Activated T-cell treated with anti-CD3 and anti-CD28 coated beads, Interleukin-2, amount 50 U/mL, for 48 hours (primary cell): ENCODE measurements at places on chromosomes 13 and 19.
A peak's percentile ranks its signal among the peaks of the same experiment; 100 is the strongest.

GRCh38 chr13:45595965-45596364 lies 19.6 kb downstream of the ERICH6B start:
- no peak for DNase-seq

GRCh38 chr13:75492389-75492788 lies 10.4 kb upstream of the TBC1D4 start:
- DNase-seq = no peak

DNA sequence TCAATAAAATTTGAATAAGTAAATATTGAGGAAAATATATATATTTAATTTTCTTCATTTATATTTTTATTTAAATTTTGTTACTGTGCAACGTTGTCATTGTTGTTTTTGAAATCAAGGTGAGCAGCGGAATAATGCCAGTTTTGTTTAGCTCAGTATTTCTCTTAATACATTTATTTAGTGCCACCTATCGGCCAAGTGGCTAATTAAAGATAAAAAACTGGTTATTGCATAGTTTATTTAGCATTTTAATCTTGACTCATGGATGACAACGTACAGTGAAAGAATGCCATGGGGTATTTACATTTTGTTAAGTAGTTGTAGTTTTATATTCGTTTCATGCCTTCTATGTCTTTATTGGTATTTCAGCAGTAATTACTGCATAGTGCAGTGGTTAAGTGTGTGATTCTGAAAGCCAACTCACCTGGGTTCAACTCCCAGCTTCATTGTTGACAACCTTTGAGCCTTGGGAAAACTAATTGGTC lies 265.9 kb downstream of the MYO16 start:
- no peak for DNase-seq

- DNase-seq = no peak
Measured at GRCh38 chr13:28631801-28632200, 27.1 kb upstream of the POMP start.

- DNase-seq = no peak
Measured at GRCh38 chr13:19618977-19619376, 14.5 kb upstream of the MPHOSPH8 start.

- DNase-seq = no peak
Measured at GRCh38 chr19:49150944-49151243, 4.3 kb downstream of the HRC start.

DNA sequence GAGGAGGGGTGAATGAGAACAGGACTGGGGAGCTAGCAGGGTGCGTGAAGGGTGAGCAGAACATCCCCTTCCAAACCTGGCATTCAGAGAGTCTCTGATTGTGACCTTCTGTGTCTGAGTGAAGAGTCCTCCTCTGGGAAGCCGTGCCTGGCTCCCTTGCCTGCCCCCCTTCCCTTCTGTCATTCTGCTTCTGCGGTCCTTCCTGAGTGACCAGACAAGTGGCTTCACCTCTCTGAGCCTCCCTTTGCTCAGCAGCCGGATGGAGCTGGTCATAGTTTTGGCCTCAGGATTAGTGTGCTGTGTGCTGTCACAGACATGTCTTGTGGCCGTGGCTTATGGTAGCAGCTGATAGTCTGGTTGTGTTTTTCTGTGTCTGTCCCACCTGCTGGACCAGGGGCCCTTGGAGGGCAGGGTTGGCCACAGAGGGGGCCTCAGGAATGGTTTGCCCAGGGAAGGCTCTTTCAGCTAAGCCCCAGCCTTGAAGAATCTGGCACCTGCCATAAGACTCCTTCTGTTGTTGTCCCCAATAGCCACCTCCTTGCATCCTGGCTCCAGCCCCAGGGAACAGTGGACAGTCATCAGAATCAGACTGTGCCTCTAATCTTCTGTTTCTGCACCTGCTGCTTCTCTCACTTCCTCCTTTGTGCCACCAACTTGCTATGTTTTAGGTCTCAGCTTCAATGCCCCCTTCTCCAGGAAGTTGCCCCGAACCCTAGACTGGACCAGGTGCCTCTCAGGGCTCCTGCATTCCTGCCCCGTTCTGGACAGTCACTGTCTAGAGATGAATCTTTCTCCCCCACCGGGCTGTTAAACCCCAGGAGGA lies 5.9 kb downstream of the CLPTM1 start:
- DNase-seq = no peak

GRCh38 chr13:103799028-103799427 lies 732.8 kb upstream of the SLC10A2 start:
- no peak for DNase-seq

DNA sequence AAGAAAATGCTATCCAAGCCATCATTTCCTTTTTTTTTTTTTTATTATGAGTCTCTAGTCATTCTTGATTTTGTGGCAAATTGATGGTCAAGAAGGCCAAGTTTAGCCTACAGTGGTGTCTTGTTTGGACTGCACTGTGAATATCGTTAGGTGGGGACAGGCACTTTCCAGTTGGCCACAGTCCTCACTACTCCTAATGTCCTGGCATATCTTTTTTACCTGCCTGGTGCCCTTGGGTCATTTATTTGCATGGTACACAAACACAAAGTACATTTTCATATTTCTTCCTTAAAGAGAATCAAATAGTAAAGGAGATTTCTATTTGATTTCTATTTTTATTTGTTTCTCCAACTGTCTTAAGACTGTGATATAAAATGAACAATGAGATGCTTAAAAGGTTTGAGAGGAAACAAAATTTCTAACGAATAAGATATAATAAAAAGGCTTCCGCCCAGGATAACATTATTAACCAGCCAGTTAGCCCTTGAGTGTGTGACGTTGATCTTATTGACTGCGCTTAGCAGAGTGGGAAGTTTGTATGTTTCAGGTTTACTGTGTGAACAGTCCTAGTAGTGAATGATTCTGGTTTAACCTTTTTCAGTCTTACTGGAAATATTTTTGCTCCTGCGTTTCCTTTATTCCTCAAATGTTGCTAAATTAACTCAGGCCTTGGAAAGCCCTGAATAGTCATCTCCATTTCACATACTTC lies 312.0 kb downstream of the ATP8A2 start:
- no peak for DNase-seq

DNA sequence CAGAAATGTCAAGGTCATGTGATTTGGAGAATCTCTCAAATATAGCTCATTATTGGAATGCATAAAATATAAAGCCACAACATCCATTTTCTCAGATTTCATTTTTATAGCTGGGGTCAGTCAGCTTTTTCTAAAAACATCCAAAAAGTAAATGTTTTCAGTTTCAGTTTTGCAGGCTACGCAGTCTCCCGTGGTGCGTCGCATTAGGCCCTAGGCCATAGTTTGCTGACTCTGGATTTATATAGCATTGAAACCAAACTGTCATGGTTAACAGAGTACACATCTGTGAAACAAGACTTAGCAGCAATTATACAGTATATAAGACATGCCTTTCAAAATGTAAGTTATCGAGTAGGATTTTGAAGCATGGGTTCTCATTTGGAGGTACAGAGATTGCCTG lies 140.0 kb downstream of the IRS2 start:
- DNase-seq = no peak

DNA sequence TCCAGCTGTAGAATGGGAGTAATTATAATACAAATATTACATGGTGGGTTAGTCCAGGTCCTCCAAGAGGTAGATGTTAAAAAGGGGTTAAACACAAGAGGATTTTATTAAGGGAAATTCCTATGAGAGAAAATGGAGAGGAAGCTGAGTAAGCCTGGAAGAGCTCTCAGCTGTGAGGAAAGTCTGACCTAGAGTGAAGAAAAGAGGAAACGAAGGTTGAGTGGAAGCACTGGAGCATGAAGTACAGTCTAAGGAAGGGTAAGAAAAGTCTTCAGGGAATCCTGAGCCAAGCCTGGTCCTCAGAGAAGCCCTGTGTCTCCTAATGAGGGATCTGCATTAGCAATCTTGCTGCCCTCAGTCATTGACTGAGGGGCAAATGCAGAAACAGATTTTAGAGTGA lies 506.2 kb downstream of the GPC5 start:
- no peak for DNase-seq

DNA sequence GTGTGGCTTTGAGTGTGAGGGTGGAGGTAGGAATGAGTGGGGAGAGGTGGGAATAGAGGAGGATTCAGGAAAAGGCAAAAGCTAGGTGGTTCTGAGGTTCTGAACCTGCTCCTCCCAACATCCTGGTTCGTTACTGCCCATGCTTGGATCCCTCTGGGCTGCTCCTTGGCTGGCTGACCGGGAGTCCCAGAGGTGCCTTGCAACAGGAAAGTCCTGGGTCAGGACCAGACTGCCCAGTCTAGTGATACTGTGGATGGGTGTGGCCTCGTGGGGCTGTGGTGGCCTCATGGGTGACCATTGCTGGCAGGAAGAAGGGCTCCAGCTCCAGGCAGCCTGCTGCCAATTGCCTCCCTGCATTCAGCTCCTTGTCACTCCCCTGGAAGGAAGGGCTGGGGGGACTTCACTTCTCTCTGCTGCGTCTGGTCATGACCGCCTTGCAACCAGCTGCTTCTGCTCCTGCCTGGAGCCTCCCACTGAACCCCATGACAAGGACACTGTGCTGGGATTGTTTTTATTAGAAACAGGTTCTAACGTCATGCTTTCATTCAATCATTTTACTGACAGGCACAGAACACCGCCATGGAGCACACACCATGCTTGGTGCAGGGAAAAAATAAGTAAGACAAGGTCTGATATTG lies 61.5 kb upstream of the UBL3 start:
- no peak for DNase-seq

DNA sequence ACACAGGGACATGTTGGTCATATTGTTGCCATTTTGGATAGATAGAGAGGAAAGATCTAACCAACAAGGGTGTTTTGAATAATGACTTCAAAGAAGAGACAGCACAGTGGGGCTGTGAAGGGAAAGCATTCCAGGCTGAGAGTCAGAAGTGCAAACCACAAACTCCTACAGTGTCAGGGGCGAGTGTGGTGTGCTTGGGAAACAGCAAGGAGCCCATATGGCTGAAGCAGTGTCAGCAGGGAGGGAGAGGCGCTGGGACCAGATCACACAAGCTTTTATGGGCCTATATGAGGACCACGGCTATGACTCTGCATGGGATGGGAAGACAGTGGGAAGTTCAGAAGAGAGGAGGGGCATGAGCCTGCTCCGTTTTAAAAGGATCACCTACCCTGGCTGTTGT lies 166.4 kb downstream of the MYO16 start:
- no peak for DNase-seq

GRCh38 chr19:58033741-58034476 lies at the start of gene ZSCAN1:
Gene ZSCAN1 (plus strand): TSS chr19:58034025. CDS start chr19:58037837, 3,812 bp downstream.
- DNase-seq = peak; percentile 44

DNA sequence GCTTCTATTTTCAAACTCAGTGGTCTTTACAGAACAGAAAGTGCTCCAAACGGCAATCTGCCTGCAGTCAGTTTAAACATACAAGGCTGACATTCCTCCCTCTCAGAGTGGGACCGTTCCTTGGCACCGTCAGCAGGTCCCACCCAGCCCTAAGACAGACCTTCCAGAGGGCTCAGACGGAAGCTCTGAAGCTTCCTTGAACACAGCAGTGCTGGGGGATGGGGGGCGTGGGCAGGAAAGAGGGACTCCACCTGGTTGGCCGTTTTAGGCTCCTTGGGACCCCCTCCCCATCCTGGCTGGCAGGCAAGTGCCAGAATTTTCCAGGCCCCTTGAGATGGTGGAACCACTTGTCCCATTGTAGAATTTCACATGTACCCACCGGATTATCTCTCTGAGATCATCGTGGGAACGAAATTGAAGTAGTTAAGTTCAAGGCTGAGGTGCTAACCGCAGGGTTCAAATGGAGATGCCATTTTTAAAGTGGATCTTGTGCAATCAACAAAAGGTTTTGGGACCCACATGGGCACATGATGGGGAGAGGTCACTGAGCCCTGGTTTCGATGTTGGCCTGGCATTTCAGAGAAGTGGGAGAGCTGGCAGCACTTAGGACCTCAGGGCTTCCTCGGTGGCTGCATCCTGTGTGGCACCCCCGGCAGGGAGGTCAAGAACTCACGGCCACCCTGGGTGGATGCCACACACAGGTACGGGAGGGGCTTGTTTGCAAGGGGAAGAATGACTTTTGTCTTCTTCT lies 46.2 kb downstream of the KLF2 start:
- DNase-seq = no peak

GRCh38 chr13:23741879-23742510 lies 147.2 kb downstream of the MIPEP start:
- DNase-seq = peak; percentile 27

DNA sequence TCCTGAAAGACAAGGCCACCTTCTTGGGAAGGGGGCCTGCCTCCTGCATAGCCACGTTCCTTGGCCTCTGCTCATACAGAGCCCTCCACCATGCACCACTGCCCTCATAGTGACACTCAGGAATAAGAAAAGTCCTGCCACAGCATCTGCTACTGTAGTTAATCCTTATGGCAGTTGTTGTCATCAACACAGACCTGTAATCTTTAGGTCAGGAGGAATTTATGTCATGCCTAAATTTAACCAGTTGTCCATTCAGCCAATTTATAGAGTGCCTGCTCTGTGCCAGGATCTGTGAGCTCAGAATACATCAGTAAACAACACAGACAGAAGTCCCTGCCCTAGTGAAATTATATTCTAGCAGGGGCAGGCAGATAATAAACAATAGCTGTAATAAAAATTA lies 44.4 kb downstream of the FAM124A start:
- no peak for DNase-seq
